ENCODE measurements at places on chromosomes 4 and X.

- DNase-seq = no peak
These were observed 52.8 kb downstream of the FAM47C start for GRCh38 chrX:37060999-37061398.

GRCh38 chr4:120862432-120862831, 60.1 kb downstream of the PRDM5 start:
- no peak for DNase-seq

GRCh38 chrX:132090403-132091159, 37.2 kb downstream of the FRMD7 start:
- no peak for DNase-seq

- no peak for DNase-seq
These were observed 127.3 kb upstream of the WDR1 start for GRCh38 chr4:10243856-10244255.

GRCh38 chr4:11614426-11614825, 185.7 kb upstream of the HS3ST1 start:
- DNase-seq = no peak

- no peak for DNase-seq
These were observed 1.5 kb upstream of the DDX3X start for GRCh38 chrX:41332408-41333002.

DNA sequence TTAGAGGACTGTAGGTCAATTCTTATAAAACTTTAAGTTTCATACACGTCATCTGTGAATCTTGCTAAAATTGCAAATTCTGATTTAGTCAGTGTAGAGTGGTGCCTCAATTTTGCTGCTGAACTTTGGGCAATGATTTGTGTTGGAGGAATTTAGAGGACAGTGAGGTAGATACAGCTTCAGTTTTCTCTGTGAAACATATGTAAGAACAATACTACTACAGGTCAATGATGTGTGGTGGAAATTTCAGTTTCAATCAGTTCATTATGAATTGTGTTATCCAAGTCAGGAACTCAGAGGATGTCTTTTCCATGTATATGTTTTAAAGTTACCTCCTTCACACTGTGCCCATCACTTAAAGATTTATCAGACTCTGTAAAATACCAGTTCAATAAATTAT, 1597.8 kb upstream of the PCDH10 start:
- DNase-seq = no peak

DNA sequence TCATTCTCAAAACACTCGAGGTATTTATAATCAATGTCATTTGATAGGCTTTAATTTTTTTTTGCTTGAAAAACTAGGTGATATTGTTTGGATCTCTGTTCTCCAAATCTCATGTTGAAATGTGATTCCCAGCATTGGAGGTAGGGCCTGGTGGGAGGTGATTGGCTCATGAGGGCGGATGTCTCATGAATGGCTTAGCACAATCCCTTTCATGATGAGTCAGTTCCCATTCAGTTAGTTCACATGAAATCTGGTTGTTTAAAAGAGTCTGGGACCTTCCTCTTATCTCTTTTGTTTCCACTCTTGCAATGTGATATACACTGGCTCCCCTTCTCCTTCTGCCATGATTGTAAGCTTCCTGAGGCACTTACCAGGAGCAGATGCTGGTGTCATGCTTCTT, 638.7 kb downstream of the DMD start:
- DNase-seq = no peak

DNA sequence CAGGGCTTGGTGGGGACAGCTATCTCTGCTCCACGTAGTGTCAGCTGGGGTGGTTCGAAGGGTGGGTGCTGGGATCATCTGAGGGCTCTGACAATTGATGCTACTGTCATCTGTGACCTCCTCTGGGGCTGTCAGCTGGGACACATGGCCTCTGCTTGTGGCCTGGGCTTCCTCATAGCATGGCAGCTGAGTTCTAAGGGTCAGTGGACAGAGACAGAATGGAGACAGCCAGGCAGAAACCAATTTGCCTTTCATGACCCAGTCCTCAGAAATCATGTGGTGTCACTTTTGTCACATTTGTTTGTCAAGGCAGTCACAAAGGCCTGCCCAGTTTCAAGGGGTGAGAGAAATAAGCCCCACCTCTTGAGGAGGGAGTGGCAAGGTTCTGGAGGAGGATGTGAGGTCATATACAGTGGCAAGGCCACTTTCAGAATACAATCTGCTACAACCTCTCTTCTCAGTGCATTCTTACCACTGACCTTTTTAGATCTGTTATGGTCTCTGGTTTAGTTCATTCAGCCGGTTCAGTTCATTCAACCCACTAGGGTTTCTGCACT, 103.6 kb upstream of the BCOR start:
- no peak for DNase-seq

DNA sequence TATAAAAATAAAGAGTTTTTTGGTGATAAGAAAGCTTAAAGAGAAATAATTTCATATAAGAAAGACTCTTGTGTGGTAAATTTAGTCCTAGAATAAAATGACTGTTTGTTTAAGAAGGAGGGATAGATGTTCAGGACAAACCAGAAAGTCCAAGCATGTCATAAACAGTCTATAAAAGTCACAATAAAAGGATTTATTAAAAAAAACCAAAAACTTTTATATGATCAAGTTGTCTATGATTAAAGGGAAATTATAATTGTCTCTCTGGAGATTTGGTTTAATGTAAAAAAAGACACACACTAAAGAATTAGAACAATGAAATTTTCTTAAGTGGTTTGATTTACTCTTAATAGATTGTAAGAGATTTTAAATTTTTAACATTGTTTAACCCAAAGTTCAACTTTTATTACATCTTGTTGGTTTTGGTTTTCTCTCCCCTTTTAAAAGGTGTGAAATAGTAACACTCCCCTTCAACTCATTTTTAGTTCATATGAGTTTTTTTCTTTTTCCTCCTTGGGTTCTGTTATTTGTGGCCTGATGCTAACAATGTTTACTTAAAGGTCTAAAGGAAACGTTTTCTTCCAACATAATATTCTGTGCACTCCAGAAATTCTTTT, 89.7 kb downstream of the PDHA2 start:
- no peak for DNase-seq

- DNase-seq = no peak
These were observed 103.9 kb downstream of the PDS5A start for GRCh38 chr4:39873823-39874222.

- DNase-seq = no peak
These were observed 746.7 kb downstream of the STPG2 start for GRCh38 chr4:97396605-97397004.

GRCh38 chr4:88277711-88278225, 6.6 kb downstream of the PPM1K start:
- DNase-seq = no peak

GRCh38 chr4:123588631-123589241, 192.1 kb downstream of the SPRY1 start:
- DNase-seq = no peak

All from left forelimb (tissue), 1 donor.